ENCODE measurements at places on chromosomes 6 and 20.

DNA sequence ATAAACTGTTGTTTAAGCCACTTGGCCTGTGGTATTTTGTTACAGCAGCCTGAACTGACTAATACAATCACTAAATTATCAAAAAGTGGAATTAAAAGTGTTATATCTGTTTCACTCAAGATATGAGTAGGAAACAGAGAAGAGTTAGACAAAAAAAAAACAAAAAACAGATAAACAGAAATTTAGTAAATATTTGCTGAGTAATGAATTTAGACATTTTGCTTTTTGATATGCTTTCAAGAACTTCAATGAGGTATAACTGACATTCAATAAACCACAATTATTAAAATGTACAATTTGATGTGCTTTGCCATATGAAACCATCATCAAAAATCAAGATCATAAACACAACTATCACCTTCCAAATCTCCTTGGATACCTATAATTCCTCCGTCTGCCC lies 369.2 kb downstream of the PAX1 start:
- DNase-seq, result no peak

DNA sequence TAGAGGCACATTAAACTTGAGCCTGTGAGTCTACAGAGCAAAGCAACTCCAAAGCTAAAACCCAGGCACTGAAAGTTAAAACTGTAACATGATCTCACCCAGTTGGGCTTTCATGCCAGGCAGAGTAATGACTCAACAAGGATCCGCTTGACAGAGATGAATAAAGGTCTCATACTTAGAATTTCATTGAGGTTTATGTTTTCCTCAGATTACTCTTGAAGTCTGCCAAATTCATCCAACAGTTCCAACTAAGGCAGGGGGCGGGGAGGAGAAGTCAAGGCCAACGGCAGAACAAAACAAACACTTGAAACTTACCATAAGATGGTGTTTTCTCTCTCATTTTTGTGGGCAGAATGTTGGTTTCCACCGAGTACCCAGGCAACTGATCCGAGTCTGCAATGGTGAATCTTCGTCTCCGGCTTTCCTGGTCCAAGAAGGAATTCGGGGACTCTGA lies 54.0 kb upstream of the IPCEF1 start:
- DNase-seq, result no peak

GRCh38 chr6:101394936-101395335 lies 1.4 kb downstream of the GRIK2 start:
- DNase-seq, result no peak

DNA sequence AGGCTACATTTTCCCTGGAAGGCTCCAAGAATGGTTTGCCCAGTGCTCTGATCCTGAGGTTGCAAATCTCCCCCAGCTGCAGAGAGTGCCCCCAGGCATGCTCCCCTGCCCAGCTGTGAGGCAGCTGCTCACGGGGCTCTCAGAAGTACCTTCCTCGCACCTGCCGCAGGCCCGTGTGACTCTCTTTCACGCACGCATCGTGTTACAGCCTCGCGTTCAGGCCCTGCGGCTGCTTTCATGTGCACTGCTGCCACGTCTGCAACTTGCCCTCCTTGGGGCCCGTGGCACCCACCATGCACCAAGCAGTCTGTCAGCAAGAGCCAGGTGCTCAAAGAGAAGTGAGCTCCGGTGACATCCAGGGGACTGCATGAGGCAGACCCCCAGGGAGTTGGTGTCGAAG lies 28.6 kb upstream of the SPO11 start:
- no peak for DNase-seq

DNA sequence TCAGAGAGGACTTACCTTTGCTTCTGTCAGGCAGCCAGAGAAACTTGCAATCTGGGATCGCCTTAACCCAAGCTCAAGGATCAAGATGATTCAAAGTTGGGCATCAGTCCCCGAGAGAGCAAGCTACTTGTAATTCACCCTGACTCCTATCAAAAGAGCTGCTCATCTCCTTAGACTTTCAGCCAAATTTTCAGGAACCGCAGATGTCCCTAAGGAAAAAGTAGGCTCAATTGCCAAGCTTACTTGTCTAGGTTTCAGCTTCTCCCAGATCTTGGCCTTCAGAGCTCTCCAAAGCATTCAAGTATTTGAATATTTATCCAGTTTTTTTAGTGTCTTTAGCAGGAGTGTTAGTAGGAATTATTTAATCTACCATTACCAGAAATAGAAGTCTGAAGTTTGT lies 434.1 kb upstream of the MMS22L start:
- no peak for DNase-seq

- DNase-seq, result no peak
Measured at GRCh38 chr6:127637830-127638409, 60.9 kb downstream of the C6orf58 start.

DNA sequence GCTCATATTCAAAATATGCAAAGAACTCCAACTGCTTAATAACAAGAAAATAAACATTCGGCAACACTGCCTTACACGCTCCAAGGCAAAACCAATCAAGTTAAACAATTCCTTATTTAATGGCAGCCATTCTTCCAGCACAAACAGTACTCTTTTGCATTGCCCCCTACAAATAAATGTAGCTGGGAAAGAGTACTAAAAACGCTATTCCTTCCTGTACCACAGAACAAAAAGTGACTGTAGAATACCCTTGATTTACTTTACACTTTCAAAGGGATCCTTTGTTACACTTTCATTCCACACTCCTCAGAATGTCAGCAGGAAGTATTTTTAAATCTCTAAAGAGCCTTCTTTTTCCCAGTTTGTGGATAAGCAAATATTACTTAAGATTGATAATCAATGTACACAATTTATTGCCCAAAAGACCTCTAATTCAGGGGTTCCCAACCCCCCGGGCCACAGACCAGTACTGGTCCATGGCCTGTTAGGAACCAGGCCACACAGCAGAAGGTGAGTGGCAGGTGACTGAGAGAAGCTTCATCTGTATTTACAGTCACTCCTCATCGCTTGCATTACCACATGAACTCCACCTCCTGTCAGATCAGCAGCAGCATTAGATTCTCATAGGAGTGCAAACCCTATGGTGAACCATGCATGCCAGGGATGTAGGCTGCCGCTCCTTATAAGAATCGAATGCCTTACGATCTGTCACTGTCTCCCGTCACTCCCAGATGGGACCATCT lies 51.6 kb downstream of the MBOAT1 start:
- no peak for DNase-seq

- DNase-seq, result no peak
Measured at GRCh38 chr6:170139531-170139930, 151.3 kb downstream of the DLL1 start.

GRCh38 chr6:108622641-108623298 lies 62.1 kb downstream of the FOXO3 start:
- no peak for DNase-seq

GRCh38 chr20:21534886-21535285 lies 21.0 kb upstream of the NKX2-2 start:
- DNase-seq, result no peak

- DNase-seq, result no peak
Measured at GRCh38 chr20:18138266-18138582, 561 bp downstream of the KAT14 start.

DNA sequence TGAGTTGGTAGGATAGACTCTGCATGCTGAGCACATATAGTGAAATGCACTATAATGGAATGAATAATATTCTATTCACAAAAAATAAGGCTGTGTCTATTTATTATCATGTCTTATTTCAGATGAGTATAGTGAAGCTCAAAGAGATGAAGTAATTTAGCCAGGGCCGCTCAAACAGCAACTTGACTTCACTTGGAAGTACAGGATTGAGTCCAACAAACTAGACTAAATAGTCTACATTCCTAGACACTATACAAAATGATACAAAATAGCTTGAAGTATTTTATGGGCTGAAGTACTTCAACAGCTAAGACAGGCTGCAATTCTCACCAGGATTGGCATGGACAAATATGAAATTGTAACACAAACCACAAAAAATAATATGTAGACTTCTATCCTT lies 144.5 kb upstream of the DST start:
- DNase-seq, result no peak

DNA sequence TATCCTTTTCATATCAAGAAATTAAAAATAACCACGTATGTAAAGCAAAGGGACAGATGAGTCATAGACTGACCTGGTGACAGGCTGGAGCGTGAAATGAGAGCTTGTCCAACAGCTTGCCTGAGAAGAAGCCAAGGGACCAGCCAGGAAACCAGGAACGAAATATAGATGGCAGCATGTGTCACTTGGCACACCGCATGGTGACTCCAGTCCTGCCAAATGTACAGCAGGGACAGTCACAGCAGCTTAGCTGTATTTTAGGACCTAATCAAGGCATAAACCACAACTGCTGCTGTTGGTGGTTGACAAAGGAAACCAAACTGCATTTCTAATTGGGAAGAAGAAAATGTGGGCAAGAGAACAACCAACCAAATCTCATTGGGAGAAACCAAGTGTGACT lies 755.0 kb downstream of the TFAP2A start:
- DNase-seq, result no peak

DNA sequence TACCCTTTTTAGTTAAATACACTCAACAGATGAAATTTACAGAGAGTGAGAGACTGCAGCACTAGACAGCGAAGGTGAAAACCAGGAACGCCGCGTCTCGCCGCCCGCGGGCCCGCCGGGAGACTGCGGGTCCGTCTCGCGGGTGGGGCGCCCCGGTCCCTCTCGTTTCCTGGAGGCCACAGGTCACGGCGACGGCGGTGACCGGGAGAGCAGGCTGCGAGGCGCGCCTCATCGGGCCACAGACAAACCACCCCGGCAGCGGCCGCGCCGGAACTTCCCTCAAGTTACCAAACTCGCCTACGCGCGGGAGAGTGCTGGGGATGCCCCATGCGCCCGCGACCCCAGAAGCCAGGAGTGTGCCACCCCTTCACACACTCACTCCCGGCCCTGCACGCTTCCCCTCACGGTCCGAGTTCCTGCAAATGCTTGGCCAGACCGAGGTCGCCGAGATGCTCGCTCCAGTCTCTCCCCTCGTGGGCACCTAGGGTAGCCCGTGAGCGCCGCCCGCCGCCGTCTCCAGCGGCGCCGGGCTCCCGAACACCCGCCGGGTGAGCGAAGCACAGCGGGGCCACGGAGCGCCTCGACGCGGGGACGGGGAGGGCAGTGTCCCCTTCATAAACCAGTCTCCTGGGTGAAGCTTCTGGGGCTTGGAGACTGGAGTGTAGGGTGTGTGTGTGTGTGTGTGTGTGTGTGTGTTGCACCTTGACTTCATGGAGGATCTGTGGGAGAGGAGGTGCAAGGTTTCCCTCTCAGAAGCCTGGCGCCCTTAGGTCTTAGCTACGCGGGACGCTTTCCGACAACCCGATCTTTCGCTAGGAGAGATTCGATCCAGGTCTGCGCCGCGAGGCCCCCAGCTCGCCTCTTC lies 1.4 kb downstream of the BACH2 start:
- DNase-seq, result no peak

DNA sequence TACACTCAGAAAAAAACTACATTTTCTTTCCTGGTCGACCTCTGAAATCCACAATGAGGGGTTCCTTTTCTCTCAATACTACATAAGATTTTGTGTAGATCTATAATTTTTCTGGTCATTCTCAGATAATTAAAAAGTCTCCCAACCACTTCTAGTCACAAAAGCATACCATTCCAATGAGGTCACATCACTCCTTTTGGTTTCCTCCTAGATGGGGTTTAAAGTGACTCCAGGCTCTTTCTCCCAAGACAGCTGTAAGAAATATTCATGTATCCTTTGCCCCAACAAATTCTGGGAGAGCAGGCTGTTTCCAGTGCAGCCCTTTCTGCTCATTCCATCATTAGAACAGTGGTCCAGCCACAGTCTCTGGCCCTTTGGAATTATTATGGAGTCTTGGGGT lies 43.1 kb upstream of the BEND6 start:
- no peak for DNase-seq

- no peak for DNase-seq
Measured at GRCh38 chr6:111301946-111302345, 181.1 kb downstream of the REV3L start.

DNA sequence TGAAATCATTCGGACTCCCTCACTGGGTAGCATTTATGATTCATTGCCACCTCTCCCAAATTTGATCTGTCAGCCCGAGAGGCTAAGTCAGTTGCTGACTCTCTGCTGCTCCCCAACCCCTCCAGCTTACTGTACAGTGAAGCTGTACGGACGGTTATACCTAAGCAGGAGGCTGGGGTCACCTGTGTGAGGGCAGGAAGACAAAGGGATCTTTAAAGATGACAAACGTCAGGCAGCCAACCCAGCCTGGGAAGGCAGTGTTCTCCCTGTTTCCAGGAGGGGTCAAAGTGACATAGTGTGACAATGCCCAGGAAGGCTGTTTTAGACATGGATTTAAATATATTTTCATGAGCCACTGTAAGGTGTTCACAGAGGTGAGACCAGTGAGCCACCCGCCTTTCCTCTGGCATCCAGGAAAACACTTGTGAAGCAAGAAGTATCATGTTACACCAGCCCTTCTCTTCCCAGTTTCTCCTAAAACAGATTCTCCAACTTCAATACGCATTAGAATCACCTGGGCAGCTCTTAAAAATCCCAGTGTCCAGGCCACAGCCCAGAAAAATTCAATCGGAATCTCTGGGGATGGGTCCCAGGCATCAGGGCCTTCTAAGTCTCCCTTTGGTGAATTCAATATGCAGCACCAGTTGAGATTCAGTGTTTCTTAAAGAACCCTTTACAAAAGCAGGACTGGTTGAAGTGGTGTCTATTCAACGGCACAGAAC lies 6.8 kb upstream of the PAX1 start:
- no peak for DNase-seq

DNA sequence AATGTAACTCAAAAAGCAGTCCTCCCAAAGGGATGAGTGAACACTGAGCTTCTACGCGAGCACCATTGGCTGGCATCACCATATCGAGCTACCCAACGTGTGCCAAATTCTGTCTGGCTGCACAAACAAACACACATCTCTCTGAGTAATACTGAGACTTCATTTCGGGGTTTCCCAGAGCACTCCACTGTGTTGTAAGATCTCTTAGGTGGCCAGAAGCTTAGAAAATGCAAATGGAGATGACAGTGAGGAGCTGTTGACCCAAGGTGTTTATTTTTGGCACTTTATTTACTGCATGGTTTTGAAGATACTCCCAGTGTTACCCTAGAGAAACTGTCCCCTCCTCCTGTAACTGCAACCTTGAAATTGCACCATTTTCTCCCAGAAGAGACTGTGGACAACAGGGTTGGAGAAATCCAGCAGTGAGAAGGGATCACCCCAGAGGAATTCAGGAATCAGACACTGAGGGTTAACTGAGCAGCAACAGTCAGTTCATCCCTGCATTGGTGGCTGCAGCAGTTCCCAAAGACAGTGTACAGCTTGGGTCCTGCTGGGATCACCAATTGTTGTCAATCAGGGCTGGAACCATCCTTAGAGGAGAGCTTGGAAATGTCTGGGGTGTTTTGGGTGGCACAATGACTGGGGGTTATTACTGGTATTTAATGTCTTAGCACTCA lies 1.0 kb upstream of the RIPOR2 start:
- no peak for DNase-seq

DNA sequence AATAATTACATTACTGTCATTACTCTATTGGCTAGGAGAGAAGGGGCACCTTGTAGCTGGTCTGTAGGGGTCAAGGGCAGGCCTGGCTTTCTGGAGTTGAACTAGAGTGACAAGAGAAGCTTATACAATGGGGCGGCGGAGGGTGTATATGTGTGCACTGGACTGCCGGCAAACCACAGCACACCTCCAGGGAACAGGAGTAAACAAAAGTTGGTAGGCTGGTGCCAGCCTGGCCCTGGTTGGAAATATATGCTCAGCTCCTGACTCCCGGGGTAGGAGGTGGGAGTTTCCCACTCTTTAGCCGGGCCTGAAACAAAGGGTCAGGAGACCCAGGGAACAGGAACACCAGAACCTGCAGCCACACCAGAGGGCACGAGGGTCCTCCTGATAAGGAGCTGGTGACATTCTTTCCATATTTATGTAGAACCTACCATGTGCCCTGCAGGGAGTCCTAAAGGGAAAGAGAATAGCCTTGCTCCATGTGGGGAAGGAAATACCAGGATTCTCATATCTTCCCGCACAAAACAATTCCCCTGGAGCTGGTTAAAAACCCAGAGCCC lies 5.1 kb downstream of the C6orf132 start:
- no peak for DNase-seq
